ENCODE measurements at places on chromosomes 2 and 18.

DNA sequence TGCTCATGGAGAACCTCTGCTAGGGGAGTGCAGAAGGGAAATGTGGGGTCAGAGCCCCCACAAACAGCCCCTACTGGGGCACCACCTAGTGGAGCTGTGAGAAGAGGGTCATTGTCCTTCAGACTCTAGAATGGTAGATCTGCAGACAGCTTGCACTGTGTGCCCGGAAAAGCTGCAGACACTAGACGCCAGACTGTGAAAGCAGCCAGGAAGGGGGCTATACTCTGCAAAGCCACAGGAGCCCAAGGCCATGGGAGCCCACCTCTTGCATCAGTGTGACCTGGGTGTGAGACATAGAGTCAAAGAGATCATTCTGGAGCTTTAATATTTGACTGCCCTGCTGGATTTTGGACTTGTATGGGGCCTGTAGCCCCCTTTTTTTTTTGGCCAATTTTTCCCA is 60.9 kb downstream of the RPE start:
- no peak for DNase-seq

GRCh38 chr2:218895326-218895725 is 14.7 kb downstream of the WNT10A start:
- DNase-seq: no peak

GRCh38 chr2:233791151-233791882 is 13.2 kb downstream of the MROH2A start:
- DNase-seq: no peak

DNA sequence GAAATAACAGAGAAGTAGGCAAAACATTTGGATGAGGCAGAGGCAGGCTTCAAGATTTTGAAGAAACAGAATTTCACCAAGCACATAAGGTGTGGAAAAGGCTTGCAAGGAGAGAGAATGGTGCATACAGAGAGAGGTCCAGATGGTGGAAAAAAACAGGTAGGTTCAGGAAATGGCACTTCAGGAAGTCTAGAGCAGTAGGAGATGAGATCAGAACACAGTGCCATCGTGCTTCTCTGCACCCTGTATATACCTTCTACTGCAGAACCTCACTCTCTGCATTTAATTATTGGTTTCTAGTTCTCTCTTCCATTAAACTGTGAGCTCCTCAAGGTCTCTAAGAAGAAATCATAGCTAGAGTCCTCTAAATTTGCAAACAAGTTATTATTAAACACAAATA is 2.4 kb downstream of the PAIP2B start:
- DNase-seq: no peak

DNA sequence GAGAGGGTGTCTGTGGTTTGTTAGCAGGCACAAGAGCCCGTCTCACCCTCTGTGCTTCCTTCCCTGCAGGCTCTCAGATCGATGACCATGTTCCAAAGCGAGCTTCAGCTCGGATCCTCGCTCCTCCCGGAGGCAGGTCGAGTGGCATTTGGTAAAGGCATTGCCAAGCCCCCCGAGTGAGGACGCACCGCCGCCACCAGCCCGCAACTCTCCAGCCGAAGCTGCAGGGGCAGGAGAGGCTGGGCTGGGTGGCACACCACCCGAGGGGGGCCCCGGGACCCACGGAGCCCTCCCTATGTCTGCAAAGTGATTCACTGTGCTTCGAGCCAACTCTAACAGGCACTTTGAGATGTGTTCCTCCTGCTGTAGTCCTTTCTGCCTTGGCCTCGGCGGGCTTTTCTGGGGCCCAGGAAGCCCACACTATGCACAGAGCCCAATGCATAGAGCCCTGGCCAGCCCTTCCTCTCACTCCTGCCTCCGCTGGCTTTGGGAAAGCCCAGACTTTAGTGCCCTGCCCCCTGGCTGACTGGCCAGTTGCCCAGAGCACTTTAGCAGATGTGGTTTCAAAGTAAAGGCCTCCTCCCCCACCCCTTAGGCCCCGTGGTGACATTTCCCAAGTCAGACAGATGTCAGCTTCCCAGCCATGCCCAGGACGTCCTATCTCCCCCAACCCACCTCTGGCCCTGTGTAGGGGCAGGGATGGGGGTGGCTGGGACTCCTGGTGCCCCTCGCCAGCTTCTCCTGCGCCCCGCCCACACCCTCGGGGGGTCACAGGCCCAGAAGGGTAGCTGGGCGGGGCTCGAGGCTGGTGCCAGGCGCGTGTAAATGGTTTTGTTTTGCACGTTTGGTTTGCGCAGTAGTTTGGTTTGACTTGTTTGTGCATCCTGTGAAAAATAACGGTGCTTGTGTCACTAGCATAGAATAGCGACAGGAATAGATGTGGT is 23.3 kb upstream of the MAPRE3 start:
- DNase-seq: no peak

DNA sequence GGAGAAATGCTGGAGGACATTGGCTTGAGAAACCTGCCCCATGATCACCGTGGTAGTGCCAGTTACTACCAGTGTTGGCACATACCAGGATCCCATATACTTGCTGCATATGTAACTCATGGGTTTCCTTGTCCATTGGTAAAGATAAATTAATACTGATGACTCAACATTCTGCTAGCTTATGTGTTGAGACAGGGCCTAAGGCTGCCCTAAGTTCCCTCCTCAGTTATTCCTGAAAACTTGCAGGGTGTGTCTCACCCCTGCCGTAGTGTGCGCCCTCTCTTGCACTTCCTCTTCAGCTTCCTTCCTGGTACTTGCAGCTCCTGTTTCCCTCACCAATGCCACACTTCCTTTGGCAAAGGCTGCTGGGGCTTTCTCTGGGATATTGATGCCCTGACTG is 4.3 kb upstream of the INO80C start:
- DNase-seq: no peak

DNA sequence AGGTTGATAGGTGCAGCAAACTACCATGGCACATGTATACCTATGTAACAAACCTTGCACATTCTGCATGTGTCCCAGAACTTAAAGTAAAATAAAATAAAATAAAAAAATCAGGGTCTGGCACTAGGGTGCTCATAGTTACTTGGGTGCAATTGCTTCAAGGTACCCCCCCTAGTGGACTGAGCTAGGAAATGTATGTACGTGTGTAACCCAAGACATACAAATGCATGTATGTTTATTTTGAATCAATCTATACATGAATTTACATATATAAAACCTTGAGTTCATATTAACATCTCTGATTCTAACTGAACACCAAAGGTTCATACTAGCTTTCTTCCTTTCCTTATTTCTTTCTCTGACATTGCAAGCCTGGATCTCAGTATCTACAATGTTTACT is 51.5 kb downstream of the USP37 start:
- no peak for DNase-seq

Measured in activated CD4-positive, alpha-beta T cell treated with anti-CD3 and anti-CD28 coated beads for 48 hours (primary cell).